PC-3 (cell line): ENCODE measurements at places on chromosomes 4 and X. TPM values are rescaled to one million over a fixed set of nuclear protein-coding genes. Genes with fewer than 3 reads are reported as not detected.
A peak's percentile ranks its signal among the peaks of the same experiment; 100 is the strongest.

CT83 gene
- total RNA-seq: not detected in 2 replicates

ETDA gene
- not detected in 2 replicates for total RNA-seq

DNA sequence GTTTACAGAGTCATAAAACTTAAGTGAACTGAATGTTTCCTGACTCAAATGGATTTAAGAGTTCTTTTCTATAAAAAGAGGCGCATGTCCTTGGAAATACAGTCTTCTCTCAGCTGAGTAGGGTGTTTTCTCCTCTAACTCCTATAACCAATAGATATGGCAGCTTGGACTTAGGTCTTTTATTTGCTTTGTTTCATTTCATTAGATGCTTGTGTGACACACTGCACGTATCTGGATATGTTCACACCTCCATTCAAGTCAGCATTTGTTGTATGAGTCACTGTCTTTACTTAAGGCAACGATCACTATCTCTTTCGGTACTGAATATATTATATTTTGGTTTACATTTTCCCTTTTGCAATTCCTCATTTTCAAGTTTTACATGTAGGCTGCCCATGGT is 136.6 kb downstream of the ARSF start:
- H3K4me3 ChIP-seq: no peak overlapping the region
- DNase-seq: peak; percentile 11
- H3K27ac ChIP-seq: no peak overlapping the region
- no peaks in the 10 kb centered on the region for H3K36me3 ChIP-seq
- H3K4me1 ChIP-seq: no peaks in the 10 kb centered on the region
- peaks cover 18% of the 10 kb centered on the region for H3K27me3 ChIP-seq

DNA sequence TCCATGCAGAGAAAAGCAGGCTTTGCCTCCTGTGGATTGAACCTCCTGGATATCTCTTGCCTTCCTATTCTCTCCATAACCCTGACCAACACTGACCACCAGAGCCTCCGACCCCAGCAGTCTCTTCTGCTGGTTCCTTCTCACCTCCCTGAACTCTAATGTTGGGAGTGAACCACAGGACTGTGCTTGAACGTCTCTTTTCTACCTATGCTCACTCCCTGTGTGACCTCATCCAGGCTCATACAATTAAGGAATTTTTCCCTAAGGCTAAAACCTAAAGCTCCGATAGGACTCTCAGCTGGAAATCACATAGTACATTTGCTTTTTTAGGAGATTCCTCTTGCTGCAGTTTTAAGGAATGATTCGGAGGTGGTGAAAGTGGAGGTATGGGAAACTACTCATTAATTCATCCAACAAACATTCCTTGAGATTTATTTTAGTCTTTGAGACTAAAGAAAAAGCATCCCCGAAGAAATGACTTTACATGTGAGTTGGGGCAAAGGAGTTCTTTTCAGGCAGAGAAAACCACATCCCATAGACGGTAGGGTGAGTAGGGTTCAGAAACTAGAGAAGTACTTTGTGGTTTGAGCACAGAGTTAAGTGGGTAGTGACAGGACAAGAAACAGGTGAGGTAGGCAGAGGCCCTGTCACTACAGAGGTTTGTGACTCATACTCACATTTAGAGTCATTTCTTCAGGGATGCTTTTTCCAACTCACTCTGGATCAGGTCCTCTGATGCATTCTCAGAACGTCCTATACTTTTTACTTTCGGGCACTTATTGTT is 30.8 kb downstream of the NDNF start:
- peak; percentile 11 for DNase-seq
- no peaks in the 10 kb centered on the region for H3K36me3 ChIP-seq
- H3K4me1 ChIP-seq: no peaks in the 10 kb centered on the region

- H3K4me1 ChIP-seq: no peaks in the 10 kb centered on the region
- no peaks in the 10 kb centered on the region for H3K27me3 ChIP-seq
- no peaks in the 10 kb centered on the region for H3K36me3 ChIP-seq
Measured at GRCh38 chr4:99610605-99611175, 36.1 kb downstream of the MTTP start.

ACE2 gene
- total RNA-seq: 0.81 and 1.2 TPM in 2 replicates

GRCh38 chr4:127124919-127125318 is 507.8 kb upstream of the INTU start:
- H3K4me3 ChIP-seq: no peak overlapping the region
- H3K4me1 ChIP-seq: no peaks in the 10 kb centered on the region
- H3K36me3 ChIP-seq: no peaks in the 10 kb centered on the region
- peak; percentile 6 for DNase-seq
- H3K27ac ChIP-seq: no peak overlapping the region

DGAT2L6 gene
- total RNA-seq: not detected in 2 replicates

- H3K4me1 ChIP-seq: peaks cover 16% of the 10 kb centered on the region
- peak; percentile 73 for DNase-seq
- peak overlapping the region; percentile 36 for H3K27ac ChIP-seq
Measured at GRCh38 chrX:143648705-143649104, 12.8 kb upstream of the SLITRK4 start.

DNA sequence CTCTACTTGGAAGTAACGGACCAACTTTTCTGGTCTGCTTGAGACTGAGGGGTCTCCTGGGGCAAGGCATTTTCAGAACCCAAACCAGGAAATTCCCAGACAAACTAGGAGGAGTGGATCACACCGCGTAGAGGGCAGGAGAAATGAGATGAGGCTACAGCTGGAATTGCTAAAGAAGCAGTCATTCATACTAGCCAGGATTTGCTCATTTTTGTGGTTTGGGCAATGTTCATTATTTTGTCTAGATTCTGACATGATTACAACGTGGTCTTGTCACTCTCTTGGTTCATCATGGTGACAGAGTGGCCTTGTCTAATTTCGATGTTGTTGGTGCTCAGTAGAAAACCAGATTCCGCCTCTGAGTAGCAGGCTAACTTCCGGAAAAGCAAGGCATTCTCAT is 63.2 kb downstream of the BANK1 start:
- H3K36me3 ChIP-seq: no peaks in the 10 kb centered on the region
- no peak overlapping the region for H3K27ac ChIP-seq
- no peak overlapping the region for H3K4me3 ChIP-seq
- H3K27me3 ChIP-seq: no peaks in the 10 kb centered on the region
- H3K4me1 ChIP-seq: peaks cover 8% of the 10 kb centered on the region

- H3K27me3 ChIP-seq: no peaks in the 10 kb centered on the region
- DNase-seq: no peak
- no peak overlapping the region for H3K4me3 ChIP-seq
- H3K4me1 ChIP-seq: peaks cover 31% of the 10 kb centered on the region
- H3K27ac ChIP-seq: no peak overlapping the region
- no peaks in the 10 kb centered on the region for H3K36me3 ChIP-seq
Measured at GRCh38 chr4:102493257-102493656, 7.9 kb upstream of the NFKB1 start.

- peak; percentile 58 for DNase-seq
- no peak overlapping the region for H3K4me3 ChIP-seq
- H3K27ac ChIP-seq: no peak overlapping the region
- no peaks in the 10 kb centered on the region for H3K4me1 ChIP-seq
- H3K36me3 ChIP-seq: no peaks in the 10 kb centered on the region
- H3K27me3 ChIP-seq: no peaks in the 10 kb centered on the region
Measured at GRCh38 chrX:15299941-15300851, 15.2 kb downstream of the ASB11 start.

DNA sequence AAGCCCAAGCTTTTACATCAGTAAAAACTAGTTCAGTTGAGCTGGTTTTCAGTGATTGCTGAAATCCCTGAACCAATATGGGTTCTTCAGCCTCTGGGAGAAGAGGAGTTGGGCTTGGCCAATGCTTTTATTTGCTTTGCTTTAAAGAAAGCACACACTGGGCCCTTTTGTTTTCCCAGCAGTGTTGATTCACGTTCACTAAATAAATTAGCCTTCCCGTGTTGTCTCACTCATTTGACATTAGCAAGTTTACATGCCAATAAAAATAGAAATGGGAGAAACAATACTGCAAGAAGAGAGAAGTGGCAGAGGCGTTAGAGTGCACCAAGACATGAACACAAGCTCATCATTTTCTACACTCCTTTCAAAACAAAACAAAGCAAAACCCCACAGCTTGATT is 136.2 kb downstream of the SHROOM3 start:
- H3K4me1 ChIP-seq: peaks cover 26% of the 10 kb centered on the region
- peak overlapping the region; percentile 35; the same call in 1 of the 2 replicates for H3K4me3 ChIP-seq
- no peaks in the 10 kb centered on the region for H3K27me3 ChIP-seq
- peak overlapping the region; percentile 79 for H3K27ac ChIP-seq
- no peaks in the 10 kb centered on the region for H3K36me3 ChIP-seq

GRCh38 chrX:55253528-55253927 is 11.2 kb downstream of the PAGE3 start:
- no peak overlapping the region for H3K27ac ChIP-seq
- no peak for DNase-seq
- no peaks in the 10 kb centered on the region for H3K27me3 ChIP-seq

DNA sequence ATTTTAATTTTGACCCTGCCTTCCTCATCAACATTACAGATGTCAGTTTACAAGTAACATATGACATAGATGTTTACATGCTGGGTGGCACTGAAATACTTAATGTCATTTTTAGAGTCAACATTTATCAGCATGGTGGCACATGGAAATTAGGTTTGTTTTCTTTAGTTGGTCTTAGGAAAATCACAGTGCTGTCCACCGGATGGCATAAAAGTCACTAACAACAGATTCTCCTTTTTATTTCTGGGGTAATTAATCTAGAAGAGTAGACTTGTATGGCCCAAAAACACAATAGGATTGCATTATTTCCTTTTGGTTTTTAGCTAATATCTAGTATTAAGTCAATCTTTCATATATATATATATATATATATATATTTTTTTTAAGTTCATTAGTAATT is 88.6 kb upstream of the HHIP start:
- no peak overlapping the region for H3K4me3 ChIP-seq
- DNase-seq: peak; percentile 30
- H3K4me1 ChIP-seq: no peaks in the 10 kb centered on the region
- H3K27me3 ChIP-seq: no peaks in the 10 kb centered on the region
- no peaks in the 10 kb centered on the region for H3K36me3 ChIP-seq
- no peak overlapping the region for H3K27ac ChIP-seq
